Testis (tissue), 5 donors: ENCODE measurements at places on chromosomes 13 and 19. TPM values are rescaled to one million over a fixed set of nuclear protein-coding genes. Genes with fewer than 3 reads are reported as not detected.

SMIM44 gene
- total RNA-seq, result not detected

SKA3 gene
- 8.7 TPM for total RNA-seq

DNA sequence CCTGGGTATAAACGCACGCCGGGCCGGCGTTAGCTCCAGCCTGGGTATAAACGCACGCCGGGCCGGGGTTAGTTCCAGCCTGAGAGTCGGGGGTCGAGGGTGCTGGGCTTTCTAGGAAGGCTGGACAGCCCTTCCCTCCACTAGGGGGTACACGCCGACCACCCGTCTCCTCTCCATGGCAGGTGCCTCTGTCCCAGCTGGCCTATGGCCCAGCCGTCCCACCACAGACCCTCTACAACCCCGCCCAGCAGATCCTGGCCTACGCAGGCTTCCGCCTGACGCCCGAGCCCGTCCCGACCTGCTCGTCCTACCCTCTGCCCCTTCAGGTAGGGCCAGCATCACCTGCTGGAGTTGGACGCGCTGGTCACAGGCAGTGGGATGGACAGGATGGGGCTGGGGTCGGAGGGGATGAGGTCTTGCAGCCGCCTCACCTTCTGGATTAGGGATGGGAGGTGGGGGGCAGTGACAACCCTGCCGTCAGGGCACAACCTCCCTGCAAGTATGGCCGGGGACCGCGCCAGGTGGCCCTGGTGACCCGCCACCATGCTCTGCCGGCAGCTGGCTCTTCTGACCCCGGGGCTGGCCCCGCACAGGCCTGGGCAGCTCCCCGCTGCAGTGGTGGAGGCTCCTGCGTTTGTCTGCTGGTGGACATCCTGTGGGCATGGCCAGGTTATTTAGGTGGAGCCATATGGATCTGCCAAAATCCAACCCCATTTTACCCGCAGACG lies 45.8 kb downstream of the TMEM255B start:
- H3K36me3 ChIP-seq, result no peaks in the 10 kb centered on the region
- H3K27ac ChIP-seq, result no peak overlapping the region
- peak; percentile 2 for DNase-seq
- H3K27me3 ChIP-seq, result no peaks in the 10 kb centered on the region
- H3K4me1 ChIP-seq, result peaks cover 3% of the 10 kb centered on the region
- H3K4me3 ChIP-seq, result no peak overlapping the region

GRCh38 chr13:105904034-105904742 lies 631.3 kb downstream of the EFNB2 start:
- H3K4me3 ChIP-seq, result no peak overlapping the region
- no peaks in the 10 kb centered on the region for H3K36me3 ChIP-seq
- H3K27me3 ChIP-seq, result no peaks in the 10 kb centered on the region
- no peak for DNase-seq
- no peaks in the 10 kb centered on the region for H3K4me1 ChIP-seq

DNA sequence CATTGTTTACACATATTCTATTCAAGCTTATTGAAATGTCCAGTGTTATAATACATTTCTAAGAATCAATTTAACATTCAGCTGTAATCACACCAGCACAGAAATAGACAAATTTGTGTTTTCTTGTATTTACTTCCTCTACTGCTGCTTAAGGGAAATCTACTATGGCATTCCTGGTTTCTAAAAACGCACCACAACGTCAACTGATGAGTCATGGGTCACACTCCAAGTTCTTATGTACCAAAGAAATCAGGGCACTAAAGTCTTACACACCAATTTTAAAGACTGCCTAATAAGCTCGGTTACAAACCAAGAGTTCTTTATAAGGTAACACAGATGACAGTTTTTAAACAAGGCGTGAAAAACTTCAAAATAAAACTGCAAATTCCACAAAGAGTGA lies 13.2 kb downstream of the LNX2 start:
- no peak overlapping the region for H3K4me3 ChIP-seq
- H3K36me3 ChIP-seq, result no peaks in the 10 kb centered on the region
- no peak overlapping the region for H3K27ac ChIP-seq
- H3K27me3 ChIP-seq, result no peaks in the 10 kb centered on the region
- DNase-seq, result no peak
- peaks cover 1% of the 10 kb centered on the region for H3K4me1 ChIP-seq

GRCh38 chr19:54316746-54317107 lies 3.8 kb upstream of the LILRA5 start:
- H3K4me1 ChIP-seq, result no peaks in the 10 kb centered on the region
- H3K27me3 ChIP-seq, result no peaks in the 10 kb centered on the region
- H3K4me3 ChIP-seq, result no peak overlapping the region
- peak overlapping the region; percentile 59 for H3K27ac ChIP-seq

- no peaks in the 10 kb centered on the region for H3K36me3 ChIP-seq
- no peak overlapping the region for H3K27ac ChIP-seq
- no peak overlapping the region for H3K4me3 ChIP-seq
- DNase-seq, result no peak
- H3K27me3 ChIP-seq, result no peaks in the 10 kb centered on the region
- H3K4me1 ChIP-seq, result no peaks in the 10 kb centered on the region
Observed at GRCh38 chr13:73544175-73544574, 485.4 kb downstream of the KLF5 start.

GRCh38 chr19:10816691-10817090 lies 19.3 kb downstream of the TMED1 start:
- H3K27me3 ChIP-seq, result no peaks in the 10 kb centered on the region
- peak; percentile 12 for DNase-seq
- no peak overlapping the region for H3K4me3 ChIP-seq
- H3K36me3 ChIP-seq, result no peaks in the 10 kb centered on the region
- peaks cover 3% of the 10 kb centered on the region for H3K4me1 ChIP-seq
